B cell (primary cell): ENCODE measurements at places on chromosomes 16 and 17.

DNA sequence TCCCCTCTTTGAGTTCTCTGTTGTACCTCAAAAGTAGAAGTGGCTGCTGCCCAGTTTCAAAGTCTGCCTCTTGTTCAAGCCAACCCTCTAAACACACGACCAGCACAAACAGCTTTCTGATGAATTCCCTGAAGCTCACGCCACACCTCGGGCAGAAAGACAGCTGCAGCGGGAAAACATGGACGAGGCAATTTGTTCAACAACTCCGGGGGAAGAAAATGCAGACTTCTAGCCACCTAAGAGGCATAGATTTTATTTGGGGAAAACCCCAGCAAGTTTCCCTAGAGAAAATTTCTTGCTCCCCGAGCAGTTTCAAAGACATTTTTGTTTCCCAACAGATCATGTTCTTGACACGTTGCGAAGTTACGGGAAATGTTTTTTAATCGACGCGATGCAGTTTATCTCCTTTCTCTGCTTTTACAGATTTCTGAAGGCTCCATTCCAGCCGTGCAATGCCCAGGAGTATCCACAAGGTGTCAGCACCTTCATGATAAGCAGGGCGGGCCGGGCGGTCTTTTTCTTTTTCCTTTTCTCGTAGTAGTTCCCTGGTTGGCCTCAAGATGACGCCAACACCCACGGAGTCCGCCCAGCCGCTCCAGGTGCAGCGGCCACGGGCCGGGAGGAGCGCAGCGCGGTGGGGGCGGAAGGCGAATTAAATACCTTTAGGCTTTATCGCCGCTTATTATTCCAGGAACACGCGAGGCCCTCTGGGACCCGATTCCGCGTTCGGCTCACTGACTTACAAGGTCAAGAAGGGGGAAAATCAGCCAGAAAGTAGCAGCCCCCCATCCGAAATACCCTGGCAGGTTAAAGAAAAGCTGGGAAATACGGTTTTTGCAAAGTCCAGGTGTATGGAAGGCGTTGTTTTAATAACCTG is 2.9 kb upstream of the FOXC2 start:
- peak; percentile 92 for DNase-seq

DNA sequence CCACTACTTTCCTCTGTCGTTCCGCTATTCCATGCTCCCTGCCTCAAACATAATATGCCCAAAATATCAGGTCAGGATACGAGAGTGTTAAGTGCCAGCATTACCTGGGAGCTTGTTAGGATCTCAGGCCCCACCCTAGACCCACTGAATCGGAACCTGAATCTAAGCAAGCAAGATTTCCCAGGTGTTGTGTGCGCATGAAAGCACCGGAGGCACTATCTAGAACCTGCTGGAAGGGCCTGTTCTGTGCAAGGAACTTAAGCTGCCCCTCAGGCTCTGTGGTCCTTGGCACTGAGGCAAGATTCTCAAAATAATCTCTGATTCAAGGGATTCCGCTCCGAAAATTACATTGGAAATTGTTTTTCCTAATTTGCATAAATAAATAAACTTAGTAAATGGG is 107.7 kb upstream of the NOL11 start:
- DNase-seq, result no peak

DNA sequence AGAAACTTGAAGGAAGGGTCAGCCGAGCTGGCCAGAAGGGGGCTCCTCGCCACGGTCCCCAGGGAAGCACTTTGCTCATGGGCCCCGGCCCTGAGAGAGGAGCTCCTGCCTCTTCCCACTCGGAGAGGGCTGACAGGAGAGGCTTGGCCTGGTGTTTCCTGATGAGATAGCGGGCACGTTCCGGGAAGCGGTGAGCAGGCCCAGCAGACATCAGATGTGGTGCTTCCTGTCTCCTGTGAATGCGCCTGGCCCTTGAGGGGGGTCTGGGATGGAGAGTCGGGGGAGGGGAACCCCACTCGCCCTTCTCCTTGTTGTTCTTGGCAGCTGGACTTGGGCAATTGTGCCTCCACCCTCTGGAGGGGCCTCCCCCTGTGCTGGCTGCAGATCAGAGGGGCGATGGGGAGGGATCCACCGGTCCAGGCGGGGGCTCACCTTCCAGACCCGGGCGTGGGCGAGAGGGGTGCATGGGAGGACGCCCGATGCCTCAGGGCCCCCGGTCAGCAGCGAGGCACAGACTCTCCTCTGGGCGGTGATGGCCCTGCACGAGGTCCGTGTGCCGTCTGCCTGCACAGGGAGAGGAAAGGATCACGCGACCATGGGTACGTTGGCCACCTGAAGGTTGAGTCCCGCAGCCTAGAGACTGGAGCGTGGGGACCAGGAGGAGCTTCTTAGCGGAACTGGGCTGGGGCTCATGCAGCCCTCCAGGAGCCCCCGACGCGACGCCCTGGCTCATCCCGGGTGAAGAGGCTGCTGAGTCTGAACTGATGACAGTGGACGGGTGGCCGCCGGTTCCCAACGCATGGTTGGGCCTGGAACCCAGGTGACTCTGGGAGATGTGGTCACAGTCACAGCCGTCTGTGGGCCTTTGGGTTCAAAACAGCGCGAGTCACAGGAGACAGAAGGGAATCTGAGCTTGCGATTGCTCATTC is 25.4 kb downstream of the METRNL start:
- DNase-seq, result no peak

GRCh38 chr16:15915555-15916081 is 27.2 kb upstream of the CEP20 start:
- no peak for DNase-seq
